Natural killer cell (primary cell): ENCODE measurements at places on chromosomes 13 and 19. TPM values are rescaled to one million over a fixed set of nuclear protein-coding genes. Genes with fewer than 3 reads are reported as not detected.

ZNF8 gene
- 8.7 TPM for total RNA-seq

RAP2A gene
- 48.1 TPM for total RNA-seq

CD22 gene
- 7.0 TPM for total RNA-seq

IER2 gene
- total RNA-seq: 668 TPM

DNA sequence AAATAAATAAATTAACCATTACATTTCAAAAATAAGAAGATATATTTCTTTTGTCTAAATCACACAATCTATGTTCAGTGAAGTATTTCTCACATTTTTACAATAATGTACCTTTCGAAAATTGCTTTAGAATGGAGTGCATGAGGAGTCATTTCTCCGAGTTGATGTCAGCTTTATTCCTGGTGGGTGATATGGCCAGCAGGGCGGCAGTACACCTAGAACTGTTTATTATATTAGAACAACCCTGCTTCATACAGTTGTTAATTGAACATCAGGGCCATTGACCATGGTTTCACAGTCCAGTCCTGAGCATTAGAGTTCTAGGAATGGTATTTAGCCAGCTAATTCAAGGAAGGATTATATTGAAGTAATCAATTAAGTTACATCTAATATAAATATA, 696.3 kb upstream of the SLC10A2 start:
- no peak for DNase-seq

DNA sequence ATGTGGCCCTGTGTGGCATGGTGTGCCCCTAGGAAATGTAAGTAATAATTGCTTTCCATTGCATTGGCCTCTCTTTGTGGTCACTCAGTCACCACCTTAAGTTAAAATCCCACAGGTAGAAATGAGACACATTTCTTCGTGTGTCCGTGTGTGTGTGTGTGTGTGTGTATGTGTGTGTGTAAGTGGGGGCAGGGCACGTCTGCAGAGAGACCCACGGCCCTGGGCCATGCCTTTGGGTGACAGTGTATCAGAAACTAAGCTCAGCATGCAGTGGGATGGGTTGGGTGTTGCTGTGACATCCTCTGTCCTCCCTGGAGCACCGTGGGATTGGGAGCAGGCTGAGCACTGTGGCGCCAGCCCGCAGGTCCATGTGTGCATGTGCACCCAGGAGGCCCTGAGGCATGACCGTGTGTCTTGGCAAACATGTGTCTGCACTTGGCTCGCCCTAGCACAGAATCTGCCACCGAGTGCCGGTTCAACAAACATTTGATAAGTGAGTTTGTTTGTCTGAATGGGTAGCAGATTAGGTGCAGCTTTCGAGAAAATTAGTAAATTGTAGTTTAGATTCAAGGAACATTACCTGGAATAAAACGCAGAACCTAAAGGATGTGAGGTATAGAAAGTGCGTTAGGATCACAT, 91.8 kb downstream of the WTIP start:
- DNase-seq: no peak

- peak; percentile 12 for DNase-seq
Observed at GRCh38 chr13:30702006-30702405, 33.3 kb upstream of the ALOX5AP start.

- DNase-seq: no peak
Observed at GRCh38 chr13:111962431-111962891, 104.5 kb upstream of the SOX1 start.

DNA sequence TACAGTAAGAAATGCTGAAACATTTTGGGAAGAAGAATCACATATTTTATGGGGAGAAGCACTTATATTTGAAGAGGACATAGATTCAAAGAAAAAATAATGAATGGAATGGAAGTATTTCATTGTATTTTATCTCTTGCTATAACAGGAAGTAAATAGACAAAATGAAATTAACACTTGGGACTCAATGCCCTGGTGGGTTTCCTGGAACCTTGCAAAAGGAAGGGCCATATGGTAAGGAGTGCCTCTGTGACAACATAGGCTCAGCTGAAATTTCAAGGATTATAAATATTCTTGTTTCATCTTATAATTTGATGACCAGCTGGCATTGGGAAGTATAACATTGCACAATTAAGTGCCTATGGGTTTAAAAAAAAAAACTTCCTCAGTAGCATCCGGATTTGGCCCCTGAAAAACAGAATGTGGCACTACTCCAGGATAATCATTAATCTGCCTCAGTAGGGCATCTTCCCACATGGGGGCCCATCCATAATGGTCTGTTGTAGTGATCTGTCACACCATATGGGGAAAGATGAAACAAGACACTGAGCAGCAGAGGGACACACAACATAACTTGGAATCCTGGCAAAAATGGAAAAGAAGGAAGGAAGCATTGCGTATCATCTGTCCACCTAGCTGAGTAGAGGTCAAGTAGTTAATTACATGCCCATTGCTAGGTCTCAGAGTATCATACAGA, 321.6 kb downstream of the NDFIP2 start:
- no peak for DNase-seq

GRCh38 chr19:31306006-31306753, 43.1 kb downstream of the TSHZ3 start:
- DNase-seq: no peak

DNA sequence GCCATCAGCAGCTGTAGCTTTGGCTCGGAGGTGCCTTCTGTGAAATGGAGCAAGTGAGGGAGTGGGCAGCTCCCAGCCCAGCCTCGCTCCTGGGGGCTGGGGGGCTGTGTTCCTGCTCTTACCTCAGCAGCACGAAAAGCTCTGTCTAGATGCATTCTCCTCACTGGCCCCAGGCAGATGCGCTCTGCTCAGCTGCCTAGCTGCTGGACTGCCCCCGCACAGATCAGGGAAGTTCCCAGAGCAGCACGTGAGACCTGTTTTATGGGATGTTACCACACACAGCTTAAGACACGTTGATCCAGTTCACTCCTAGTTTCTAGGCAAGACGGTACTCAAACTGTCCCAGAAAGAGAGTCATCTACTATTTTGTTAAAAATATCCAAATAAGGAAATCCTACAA, 13.6 kb downstream of the LCP1 start:
- DNase-seq: peak; percentile 50
